ENCODE measurements at places on chromosomes 2 and 18.

DNA sequence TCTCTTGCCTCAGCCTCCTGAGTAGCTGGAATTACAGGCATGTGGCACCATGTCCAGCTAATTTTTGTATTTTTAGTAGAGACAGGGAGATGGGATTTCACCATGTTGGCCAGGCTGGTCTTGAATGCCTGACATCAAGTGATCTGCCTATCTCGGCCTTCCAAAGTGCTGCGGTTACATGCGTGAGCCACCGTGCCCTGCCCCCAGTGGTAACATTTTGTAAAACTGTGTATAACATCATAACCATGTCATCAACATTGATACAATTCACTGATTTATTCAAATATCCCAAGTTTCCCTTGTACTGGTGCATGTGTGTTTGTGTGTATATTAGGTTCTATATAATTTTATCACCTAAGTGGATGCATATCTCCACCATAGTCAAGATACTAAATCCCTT lies 70.0 kb downstream of the PDCL3 start:
- DNase-seq, result no peak

- no peak for DNase-seq
These were observed 113.6 kb downstream of the GCA start for GRCh38 chr2:162457490-162457889.

- DNase-seq, result no peak
These were observed 111.2 kb upstream of the CD226 start for GRCh38 chr18:70058916-70059315.

DNA sequence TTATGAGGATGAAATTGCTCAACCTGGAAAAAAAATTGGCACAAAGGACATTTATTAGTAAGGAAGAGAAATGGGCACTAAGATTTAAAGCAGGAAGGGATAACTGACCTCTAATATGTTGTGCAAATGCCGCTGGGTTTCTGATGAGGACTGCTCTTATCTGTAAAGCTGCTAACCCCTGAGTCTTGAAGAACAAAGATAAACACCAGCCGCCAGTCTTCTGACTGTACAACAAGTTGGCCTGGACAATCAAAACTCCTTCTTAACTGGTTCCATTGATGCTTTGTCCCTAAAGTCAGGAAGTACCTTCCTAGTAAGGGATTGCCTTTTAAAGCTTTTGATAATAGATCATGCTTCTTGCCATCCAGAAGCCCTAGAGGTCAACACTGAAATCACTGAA lies 301.8 kb downstream of the TRIB2 start:
- DNase-seq, result no peak

DNA sequence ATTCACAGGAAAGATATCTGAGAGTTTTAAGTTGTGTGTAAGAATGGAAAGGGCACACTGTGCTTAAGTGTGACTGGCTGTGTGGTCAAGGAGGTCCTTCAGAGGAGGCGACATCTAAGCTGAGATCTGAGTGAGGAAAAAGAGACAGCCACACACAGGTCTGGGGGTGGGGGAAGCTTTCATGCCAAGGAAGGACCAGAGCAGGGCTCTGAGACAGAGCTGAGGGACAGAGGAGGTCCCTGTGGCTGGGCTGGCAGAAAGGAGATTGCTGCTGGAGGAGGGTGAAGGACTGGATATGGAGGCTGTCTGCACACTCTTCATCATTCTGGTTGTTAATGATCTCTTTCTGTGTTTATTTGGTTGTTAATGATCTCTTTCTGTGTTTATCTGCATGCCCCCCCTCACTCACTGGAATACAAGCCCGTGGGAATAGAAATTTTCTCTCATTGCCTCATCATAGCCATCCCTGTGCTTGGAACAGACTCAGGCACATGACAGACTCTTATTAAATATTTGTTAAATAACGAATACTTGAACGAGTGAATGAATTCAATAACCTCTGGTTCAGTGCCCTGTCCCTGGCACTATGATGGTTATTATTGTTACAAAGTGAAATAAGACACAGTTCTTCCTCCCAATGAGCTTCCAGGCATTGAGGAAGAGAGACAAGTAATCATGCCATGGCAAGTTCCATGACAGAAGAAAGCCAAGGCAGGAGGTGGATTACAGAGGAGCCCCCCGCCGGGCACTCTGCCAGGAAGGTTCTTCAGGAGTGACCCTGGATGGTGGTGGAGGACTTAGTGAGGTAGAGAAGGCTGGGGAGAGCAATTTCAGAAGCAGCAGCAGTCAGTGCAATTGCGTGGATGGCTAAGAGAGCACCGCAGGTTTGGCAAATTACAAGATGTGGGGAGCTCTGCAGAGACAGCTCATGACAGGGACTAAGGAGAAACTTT lies 399.4 kb upstream of the HS6ST1 start:
- DNase-seq, result no peak

DNA sequence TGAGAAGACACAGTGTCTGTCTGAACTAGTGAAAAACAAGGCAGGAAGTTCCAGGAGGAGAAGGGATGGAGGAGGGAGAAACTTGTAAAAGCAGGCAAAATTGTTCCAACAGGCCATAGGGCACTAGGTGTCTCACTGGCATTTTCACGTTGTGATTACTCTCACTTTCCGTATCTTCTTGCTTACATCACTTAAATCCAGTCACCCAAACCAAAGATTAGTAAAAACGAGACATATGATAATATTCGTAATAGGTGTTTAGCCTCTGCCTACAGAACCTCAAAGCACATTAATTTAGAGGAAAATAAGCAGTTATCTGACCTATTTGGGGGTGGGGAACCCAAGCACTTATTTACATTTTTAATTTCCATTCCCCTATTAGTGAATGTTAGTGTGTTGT lies 78.3 kb downstream of the POU3F3 start:
- DNase-seq, result no peak

DNA sequence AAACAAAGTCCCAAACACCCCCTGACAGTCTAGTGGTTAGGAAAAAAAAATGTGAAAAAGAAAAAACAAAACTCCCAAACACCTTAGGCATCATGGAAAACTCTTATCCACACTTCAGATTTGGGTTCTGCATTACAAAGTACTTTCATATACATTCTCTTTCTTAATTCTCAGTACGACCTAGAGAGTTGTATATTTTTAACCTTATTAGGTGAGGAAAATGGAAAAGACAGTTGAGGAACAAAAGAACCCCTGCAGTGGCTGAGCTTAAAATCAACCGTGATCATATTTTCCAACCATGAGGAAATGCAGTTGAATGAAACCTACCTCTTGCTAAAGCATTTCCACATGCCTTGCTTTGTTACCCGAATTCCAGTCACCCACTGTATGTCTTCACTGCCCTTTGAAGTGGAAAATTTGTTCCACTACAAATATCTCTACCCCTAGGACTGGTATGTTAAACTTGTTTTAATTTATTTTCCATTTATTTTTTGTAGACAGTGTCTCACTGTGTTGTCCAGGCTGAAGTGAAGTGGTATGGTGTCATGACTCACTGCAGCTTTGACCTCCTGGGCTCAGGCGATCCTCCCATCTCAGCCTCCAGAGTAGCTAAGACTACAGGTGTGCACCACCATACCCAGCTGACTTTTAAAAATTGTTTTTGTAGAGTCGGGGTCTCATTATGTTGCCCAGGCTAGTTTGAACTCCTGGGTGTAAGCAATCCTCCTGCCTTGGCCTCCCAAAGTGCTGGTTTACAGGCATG lies 56.9 kb upstream of the LPIN2 start:
- no peak for DNase-seq

DNA sequence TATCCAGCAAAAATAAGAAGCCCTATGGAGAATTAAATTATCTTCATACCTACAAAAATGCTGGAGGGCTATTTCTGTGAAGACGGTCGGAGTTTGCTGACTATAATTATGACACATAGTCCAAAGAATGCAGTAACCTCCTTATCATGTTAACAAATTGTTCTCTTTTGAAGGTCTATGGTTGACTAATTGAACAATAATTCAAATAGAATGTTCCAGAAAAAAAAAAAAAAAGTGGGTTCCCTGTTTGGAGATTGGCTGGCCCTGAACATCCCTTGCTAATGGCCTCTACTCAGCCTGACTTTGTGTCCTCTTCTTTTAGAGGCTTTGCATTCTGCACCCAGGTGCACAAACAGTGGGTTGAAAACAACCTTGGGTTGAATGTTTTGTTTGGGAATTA lies 82.8 kb upstream of the CCBE1 start:
- no peak for DNase-seq

GRCh38 chr18:58998401-58999203 lies 133.9 kb downstream of the ZNF532 start:
- no peak for DNase-seq

GRCh38 chr2:234388591-234388990 lies 108.3 kb downstream of the ARL4C start:
- DNase-seq, result no peak

DNA sequence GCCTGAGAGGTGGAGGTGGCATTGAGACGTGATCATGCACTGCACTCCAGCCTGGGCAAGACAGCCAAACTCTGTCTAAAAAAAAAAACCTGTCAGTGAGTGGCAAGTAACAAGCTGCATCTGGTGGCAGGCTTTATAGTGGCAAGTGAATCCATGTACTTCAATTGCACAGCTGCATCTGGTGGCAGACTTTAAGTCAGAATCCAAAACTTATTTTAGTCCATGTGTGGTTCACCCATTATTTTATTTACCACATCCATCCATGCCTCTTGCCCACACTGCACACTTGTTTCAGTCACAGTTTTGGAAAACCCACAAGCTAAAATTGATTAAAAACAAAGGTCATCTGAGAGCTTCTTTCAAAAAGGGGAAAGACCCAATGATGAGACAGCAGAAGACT lies 1636.4 kb upstream of the NXPH2 start:
- DNase-seq, result no peak

GRCh38 chr2:104447831-104448434 lies 406.0 kb upstream of the POU3F3 start:
- no peak for DNase-seq

GRCh38 chr2:39712953-39713352 lies 47.2 kb downstream of the TMEM178A start:
- no peak for DNase-seq

DNA sequence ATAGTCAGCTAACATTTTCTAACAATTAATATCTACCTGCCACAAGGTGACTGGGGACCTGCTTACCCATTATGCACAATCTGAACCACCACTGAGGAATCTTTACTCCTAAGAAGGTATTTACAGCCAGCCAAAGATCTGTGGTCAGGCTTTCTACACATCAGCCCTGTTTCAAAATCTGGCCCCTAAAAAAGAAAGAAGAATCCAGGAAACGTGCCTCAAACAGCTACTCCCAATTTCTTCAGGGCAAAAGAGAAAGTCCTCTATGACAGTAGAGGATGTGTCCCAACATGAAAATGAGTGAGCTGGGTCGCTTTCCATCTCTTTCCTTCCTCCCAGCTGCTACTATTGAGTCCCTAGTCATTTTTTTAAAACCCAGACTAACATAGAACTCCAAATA lies 79.5 kb downstream of the EPB41L3 start:
- DNase-seq, result no peak

DNA sequence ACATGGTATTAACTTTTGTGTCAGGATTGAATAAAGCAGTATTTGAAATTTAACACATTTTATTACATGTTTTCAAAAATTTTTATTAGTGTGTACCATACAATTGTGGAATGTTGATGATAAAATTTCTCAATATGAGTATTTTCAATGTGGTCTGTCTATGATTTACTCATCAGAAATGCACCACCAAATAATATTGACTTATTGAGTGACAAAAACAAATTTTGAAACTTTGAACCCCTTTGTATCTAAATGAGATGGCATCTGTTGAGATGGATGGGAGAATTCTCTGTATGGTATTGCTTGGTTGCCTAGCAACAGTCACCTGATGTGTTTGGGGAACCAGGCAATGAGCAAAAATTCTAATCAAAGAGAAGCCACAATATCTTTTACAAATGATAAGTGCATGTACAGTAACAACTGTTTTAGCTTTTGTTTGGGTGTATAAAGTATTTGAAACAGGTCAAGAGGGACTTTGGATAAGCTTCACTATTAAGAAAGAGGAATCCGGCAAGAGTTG lies 400.1 kb downstream of the CCDC85A start:
- DNase-seq, result no peak

DNA sequence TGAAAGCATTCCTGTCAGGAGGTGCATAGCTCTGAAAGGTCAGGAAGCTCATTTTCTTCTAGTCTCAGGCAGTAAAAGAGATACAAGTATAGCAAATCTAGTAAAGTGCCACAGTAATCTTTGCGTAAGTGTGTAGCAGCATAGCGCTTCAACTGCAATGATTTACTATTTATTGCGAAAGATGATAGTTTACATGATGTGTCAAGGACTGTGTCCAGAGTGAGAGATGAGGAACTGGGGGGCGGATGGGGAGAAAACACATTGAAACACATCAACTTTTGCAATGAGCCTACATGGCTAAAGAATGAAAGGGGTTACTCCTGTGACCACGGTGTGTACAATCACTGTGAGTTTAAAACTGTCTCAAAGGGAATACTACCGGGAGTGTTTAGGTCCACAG lies 644.4 kb downstream of the GALR1 start:
- DNase-seq, result no peak

GRCh38 chr2:70745276-70745825 lies 22.6 kb downstream of the ADD2 start:
- no peak for DNase-seq

GRCh38 chr2:148508878-148509287 lies 135.7 kb upstream of the EPC2 start:
- no peak for DNase-seq

- no peak for DNase-seq
These were observed 669.6 kb upstream of the VRK2 start for GRCh38 chr2:57376985-57377384.

DNA sequence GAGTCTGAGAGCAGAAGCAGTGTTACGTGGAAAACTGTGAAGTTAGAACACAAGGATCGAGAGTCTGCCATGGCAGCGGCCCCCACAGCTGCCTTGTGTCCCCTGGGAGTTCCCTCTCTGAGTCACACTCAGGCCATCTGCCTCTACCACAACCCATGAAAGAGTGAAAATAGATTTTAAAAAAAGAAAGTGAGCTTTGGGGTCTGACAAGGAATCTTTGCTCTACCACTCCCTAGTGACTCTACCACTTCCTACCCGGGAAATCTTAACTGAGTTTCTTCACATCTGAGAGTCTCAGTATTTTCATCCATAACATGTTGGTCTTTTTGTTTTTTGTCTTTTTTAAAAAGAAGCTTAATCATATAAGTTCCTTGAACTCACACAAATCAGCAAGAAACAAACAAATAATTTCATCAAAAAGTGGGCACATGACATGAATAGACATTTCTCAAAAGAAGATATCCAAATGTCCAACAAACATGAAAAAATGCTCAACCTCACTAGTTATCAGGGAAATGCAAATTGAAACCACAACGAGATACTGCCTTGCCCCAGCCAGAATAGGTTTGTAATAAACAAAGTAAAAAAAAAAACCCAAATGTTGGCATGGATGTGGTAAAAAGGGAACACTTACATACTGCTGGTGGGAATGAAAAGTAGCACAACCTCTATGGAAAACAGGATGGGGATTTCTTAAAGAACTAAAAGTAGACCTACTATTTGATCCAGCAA lies 2.4 kb upstream of the MSGN1 start:
- DNase-seq, result no peak

GRCh38 chr18:58691256-58691655 lies 20.0 kb downstream of the MALT1 start:
- DNase-seq, result no peak

DNA sequence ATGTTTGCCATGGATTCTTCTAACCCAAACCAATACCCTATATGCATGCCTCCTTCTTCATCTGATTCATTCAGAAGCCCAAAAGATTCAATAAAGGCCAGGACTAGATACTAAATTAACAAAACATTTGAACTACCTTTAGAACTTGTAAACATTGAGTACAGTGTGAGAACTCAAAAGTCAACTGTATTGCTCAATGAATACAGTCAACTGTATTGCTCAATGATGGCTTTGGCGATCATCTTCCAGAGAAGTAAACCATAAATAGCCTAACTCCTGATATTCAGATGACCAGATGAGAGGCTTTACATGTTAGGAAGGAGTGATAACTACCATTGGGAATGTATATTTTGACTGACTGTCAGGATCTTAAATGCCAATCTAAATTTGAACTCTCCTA lies 206.5 kb upstream of the ITGA4 start:
- no peak for DNase-seq
